CD4-positive, alpha-beta T cell treated with Interleukin-4 for 4 hours (primary cell): ENCODE measurements at places on chromosomes 2 and 18.

DNA sequence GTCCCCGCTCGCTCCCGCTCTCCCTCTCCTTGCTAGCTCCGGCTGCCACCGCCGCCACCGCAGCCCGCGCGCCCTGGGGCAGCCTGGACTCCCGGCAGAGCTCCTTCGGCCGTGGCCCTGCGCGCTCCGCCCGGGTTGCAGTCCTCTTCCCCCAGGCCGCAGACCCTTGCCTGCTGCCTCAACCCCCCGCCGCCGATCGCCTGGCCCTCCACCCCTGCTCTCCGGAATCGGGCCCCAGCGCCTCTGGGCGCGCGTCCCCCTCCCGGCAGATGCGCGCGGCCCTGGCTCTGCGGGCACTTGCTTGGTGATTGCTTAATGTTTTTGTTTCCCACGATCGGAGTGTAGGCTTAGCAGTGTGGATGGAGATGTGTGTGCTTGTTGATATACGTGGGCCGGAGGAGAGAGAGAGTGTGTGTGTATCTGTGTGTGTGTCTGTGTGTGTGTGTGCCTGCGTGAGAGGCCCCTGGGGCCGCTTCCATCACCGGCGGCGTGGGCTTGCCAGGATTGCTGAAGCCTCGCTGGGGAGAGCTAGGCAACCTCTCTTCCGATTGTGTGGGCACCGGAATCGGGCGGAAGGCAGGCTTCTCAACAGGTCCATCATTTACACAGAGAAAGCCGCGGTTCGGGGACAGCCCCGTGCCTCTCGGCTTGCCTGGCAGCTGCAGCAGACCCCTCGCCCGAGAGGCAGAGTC is 877 bp downstream of the INHBB start:
- DNase-seq = no peak

- no peak for DNase-seq
Observed at GRCh38 chr2:160109243-160109642, 46.8 kb upstream of the PLA2R1 start.

DNA sequence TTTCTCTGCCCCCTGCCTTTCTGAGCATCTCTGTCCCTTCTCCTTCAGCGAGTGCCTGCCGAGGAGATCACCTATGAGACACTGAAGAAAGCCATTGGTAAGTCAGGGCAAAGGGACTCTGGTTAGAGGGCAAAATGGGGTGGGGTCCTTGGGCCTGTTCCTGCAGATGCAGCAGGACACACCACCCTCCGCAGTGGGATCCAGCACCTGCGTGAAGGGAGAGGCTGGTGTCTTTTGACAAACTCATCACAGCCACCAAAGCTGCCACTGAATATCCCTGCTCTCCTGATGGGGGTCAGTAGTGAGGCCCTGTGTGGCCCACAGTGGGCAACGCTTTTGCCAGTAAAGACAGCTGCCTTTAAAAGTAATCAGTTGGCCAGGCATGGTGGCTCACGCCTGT is 18.7 kb downstream of the POMC start:
- no peak for DNase-seq

DNA sequence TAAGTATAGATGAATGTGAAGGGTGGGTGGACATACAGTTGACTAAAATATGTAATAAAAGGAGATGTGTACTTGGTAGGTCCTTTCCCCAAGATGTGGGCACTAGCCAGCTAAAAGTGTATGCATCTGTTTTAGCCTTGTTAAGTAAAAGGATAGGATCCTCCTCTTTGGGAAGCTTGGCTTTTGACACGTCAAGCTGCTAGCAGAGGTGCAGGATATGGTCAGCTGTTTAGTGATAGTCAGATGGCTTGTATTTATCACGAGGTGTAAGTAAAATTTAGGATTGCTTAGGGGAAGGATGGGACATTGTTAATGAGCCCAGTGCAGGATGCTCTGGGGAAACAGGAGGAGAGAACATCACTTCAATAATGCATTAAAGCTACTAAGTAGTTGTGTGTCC is 1.5 kb downstream of the MFSD6 start:
- no peak for DNase-seq

- DNase-seq = no peak
Observed at GRCh38 chr18:76981396-76981968, 151.1 kb downstream of the MBP start.

DNA sequence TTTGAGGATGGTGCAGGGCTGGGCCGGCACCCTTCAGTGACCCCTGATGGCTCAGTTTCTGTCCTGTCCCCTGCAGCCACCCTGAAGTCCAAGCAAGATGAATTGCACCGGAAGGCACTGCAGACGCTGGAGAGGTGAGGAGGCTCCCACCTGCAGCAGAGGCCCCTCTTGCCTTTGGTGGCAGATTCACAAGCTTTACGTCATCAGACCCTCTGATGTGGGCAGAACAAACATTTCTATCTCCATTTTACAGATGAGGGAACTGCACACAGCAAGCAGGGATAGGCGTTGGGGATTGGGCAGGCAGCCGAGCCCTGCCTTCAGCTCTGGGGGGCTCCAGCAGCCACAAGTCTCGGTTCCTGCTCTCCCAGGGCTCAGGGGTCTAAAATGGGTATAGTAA is 107.7 kb upstream of the MCFD2 start:
- DNase-seq = no peak

GRCh38 chr2:197708331-197708730 is 3.2 kb downstream of the MARS2 start:
- no peak for DNase-seq

GRCh38 chr2:47771211-47771610 is 11.7 kb upstream of the MSH6 start:
- DNase-seq = no peak

DNA sequence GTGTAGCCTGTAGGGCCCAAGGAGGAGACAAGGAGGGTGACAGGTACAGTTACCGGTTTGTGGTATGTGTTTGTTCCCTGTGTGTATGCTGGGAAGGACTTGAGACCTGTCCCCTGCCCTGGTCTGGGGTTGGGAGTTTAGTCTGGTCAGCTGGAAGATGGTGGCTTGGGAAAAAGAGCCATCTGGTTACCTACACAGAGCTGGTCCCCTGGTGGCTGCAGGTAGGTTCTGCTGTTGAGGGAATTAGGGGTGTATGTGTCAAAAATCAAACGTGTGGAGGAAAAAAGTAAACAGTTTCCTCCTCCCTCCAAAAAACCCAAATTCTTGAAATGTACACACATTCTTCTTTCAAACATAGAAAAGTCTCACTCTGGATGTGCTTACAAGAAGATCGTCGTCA is 24.3 kb downstream of the PTMA start:
- DNase-seq = no peak

DNA sequence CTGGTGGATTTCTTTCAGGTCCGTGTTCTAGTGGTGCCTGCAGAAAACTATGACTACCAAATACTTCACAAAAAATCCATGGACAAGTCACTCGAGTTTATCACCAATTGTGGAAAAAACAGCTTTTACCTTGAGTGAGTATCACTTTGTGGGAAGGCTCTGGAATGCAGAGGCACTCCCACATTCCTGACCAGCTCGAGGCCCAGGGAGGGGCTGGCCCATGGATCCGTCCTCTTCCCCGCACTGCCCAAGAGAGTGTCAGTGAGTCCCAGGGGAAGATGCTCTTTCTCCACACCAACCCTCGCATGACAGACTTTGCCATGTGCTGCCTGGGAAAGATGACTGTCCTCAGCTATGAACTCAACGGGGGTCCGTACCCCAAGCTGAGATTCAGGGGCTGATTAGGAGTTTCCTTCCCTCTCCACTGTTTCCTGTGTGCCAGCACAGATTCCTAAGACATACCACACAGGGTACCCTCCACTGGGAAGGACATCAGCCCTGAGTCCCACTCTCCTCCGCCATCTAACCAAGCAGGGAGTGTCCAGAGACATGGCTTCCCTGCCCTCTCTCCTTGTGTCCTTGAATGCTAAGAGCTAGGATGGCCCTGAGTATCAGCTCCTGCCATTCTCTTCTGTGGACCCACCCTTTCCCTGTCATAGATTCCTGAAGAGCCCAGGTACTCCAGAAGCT is 155.9 kb downstream of the LAMA3 start:
- no peak for DNase-seq

- DNase-seq = no peak
Observed at GRCh38 chr18:39403121-39403520, 1837.5 kb upstream of the CELF4 start.

- DNase-seq = no peak
Observed at GRCh38 chr2:180205621-180206235, 198.6 kb upstream of the CWC22 start.

DNA sequence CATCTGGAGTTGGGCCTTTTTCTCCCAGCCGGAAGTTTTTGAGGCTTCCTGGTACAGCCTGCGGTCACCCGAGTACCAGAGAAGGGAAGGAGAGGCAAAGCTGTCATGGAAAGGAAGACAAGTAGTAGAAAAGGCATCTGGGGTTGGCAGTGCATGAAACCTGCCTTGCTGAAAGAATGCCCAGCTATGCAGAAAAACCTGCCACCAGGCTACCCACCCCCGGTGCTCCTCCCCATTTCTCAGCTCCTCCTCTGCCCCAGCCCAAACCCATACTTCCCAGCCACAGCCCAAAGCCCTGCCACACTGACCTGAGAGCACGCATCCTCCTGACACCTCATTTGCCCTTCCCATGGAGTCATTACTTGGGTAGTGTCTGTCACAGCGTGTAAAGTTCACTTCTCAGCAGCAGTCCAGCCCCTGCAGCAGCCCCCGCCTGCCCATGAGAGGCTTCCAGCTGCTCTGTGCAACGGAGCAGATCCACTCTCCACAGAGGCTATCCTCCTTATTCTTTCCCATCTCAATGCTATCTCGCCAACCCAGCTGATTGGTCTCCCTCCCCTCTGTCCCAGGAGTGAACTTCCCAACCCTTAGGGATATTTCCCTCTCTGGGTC is 40.4 kb upstream of the MAL start:
- DNase-seq = no peak

GRCh38 chr2:168427451-168427850 is 28.6 kb upstream of the CERS6 start:
- DNase-seq = no peak

GRCh38 chr2:183070942-183071844 is 7.4 kb upstream of the DUSP19 start:
- no peak for DNase-seq

DNA sequence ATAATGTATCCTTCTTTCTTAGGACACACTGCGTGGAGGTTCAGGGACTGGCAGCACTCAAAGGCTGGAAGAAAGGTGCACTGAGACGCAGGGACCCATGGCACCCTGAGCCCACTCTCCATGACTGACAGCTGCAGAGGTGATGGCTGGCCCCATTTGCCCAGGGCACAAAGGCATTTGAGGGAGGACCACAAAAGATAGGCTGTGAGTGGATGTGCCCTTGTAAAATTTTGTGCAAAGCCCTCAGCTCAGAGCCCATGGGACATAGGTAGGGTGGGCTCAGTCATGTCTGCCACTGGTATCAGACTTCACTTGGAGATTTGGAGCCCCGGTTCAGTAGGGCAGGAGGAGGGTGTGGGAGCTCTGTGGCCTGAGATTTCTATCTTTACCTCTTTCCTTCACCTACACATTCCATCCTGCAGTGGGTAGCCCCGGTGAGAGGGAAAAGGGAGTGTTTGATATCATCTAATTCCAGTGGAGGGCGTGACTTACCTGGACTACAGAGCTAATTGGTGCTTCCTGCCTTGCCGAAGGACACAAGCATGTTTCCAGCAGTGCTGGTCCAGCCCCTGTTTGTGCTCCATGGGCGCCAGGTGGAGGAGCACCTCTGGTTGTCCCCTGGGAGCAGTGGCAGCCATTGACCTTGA is 312.2 kb downstream of the EN1 start:
- no peak for DNase-seq

DNA sequence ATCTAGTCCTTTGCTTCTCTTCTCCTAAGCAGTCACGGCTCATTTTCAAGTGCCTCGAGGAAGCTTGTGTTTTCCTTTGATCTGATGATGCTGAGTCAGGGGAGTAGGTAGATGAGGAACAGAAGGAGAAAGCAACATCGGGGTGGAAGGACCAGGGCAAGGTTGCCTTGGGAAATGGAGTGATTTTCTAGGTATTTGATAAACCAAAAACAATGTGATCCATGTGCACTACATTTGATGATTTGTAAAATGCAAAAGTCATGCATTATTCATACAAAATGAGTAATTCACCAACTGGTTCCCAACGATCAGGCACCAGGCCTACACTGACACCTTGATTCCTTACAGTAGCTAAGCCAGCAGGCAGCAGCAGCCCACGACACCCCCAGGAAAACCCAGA is 205.3 kb downstream of the ANAPC1 start:
- DNase-seq = no peak

- DNase-seq = no peak
Observed at GRCh38 chr2:10217489-10218435, 84.9 kb upstream of the HPCAL1 start.

- DNase-seq = no peak
Observed at GRCh38 chr2:210548878-210549384, 7.5 kb upstream of the CPS1 start.

- DNase-seq = no peak
Observed at GRCh38 chr2:216622526-216622925, 10.7 kb upstream of the IGFBP2 start.

DNA sequence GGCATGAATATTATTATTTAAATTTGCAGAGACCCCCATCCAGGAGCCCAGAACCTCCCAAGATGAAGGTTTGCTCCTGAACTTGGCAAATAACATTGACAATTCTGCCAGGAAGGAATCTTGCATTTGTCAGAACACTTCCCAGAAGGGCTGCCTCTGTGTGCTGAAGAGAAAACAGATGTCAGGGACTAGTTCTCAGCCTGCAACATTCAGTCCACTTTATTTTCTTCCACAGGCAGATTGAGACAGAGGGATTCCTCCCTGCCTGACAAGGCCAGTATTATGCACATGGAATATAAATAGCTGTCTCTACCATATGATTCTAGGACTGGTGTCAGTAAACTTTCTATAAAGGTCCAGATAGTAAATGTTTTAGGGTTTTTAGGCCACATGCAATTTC is 171.5 kb upstream of the SIX2 start:
- DNase-seq = no peak

DNA sequence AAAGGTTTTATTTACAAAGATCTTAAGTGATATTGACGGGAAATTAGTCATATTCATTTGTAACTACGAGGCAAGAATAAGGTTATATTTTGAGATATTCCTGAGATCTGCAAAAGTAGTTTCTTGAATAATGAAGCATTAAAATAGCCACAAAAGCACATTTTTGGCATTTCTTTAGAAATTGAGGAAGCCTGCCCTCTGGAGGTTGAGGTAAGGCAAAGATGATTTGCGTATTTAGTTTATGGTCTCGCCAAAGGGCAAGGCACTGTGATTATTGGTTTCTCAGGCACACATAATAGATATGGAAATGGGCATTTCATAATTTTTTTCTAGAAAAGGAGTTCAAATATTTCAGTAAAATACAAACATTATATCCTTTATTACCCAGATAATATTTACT is 143.7 kb upstream of the RPRM start:
- no peak for DNase-seq

DNA sequence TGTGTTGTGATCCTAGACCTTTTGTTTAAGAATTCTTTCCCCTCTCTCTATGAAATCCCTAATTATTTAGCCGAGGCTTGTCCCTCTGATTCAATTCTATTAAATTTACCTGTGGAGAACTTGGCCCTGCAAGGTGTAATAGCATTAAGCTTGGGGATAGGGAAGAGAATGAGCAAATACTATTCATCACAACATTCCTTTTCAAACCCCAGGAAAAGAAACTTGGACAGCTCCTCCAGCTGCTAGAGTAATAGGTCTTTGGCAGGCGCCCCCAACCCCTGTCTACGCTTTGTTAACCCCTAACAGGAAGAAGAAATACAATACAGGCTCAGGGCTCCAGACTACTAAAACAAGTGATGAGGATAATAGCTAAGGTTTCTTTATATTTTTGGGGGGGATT is 957.0 kb downstream of the CPS1 start:
- no peak for DNase-seq
